ENCODE measurements at places on chromosomes 4 and X.

DNA sequence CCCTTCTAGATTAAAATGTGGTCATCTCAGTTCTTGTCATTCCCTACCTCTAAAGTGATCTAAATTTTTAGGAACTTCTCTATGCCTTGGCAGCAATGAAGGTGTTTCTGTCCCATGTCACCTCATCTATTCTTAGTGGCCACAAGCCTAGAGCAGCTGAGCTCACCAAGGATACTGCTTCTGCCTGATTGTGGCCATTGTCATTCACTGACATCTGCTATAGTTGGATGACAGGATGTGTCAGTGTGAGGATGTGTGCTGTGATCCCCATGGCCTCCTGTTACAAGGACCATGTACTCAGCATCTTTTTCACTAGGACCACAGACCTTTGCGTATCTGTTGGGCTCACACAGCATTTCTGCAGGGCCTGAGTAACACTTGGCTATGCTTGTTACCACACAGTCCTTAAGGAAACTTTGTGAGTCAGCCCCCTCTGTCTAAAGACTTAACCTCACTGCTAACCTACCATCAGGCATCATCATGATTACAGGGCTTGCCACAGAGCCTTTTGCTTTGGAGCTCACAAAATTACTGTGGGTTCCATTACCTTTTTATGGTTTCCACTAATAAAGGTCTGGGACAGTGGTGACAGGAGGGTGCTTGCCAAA, 421.0 kb downstream of the ADAM29 start:
- no peak for DNase-seq

DNA sequence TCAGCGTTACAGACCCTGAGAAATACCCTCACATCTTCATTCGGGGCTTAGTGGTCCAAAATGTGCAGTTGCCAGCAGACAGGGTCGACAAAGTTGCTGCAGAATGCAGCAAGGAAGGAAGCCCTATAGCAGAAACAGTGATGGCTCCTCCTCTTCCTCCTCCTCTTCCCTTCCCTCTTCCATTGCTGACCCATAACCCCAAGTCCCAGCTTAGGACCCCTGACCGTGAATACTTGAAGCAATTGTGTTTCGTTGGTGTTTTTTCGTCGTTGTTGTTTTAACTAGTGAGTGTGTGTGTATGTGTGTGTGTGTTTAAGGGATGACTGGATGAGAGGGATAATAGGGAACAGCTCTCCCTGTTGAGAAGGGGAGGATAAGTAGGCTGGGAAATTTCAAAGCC, 69.5 kb downstream of the SLAIN2 start:
- no peak for DNase-seq

- DNase-seq: no peak
Measured at GRCh38 chr4:6549445-6549844, 25.5 kb upstream of the MAN2B2 start.

DNA sequence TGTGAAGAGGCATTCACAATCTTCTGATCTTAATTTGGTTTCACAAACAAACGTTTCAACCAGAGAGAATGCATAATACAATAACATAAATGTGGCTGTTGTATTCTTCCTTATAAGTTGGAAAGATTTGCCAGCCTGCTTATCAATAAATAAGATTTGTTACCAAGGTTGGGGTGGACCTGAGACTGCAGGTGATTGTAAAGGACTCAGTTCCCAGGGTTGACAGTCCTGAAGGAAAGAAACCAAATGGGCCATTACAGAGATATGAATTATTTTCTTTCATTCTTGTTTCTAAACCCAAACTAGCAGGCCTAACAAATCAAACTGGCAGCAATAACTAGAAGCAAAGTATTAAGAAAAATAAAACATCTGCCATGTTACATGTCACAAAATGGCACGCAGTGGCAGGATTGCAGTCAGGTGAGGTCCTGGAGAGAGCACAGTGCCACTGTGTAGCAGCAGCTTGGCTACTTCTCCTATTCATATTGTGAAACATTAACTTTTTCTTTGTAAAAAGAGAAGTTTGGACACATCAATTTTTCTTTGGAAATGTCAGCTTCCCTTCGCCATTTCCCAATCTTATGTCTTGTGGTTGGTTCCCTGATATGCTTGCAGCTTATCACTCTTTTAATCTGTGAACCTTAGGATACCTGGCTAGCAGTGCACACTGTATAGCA, 133.8 kb upstream of the EMCN start:
- DNase-seq: no peak

DNA sequence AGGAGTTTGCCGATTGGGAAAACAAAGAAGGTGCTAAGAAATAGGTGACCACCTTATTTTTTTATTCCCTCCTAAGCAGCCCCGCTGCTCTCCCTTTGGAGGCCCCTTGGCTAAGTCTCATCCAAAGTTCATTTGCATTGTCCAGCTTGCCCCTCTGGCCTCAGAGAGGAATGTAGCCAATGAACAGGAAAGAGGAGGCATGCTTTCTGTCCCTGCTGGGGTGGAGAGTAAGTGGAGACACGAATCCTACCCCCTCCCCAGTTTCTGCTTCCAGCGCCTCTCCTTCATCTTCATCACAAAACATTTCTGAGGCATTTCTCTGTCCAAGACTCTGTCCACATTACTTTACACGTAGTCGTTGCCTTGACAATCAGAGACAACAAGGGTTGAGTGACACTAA, 38.7 kb downstream of the NLGN3 start:
- DNase-seq: no peak

DNA sequence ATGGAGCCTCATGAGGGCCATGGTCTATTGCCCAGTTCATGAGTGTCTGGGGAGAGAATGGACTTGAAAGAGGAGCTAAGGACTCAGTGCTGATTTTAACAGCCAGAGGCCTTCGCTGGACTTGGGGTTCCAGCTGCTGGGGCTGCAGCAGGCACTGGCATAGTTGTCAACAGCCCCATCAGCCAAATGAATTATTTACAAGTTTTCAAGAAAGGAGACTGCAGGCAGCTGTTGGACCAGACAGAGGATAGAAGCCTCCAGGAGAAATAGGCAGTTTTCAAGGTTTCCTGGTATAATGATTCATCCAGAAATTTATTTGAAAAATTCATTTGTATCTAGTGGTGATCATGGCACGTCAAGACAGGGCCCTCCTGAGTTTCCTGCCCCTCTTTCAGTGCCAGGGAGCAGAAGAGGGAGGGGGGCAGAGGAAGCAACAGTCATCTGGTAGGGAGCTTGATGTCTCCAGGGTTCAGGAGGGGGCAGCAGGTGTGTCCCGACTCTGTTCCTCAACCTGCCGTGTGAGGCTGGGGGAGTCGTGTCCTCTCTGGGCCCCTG, 63.1 kb upstream of the GPR78 start:
- no peak for DNase-seq

GRCh38 chr4:25590171-25590570, 65.5 kb upstream of the SLC34A2 start:
- DNase-seq: no peak

DNA sequence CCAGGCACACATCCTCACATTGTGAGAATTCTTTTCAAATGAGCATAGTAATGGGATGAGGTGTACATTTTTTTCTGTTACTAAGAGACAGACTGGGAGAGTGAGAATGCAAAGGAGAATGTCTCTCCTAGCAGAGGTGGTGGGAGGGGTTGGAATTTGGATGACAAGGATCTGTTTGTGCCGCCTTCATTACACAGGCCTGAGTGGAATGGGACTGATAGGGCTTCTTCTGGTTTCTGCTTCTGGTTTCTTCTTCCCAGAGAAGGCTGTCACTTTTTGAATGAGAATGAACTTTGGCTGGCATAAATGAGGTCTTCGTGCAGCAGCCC, 55.4 kb downstream of the C4orf51 start:
- no peak for DNase-seq

DNA sequence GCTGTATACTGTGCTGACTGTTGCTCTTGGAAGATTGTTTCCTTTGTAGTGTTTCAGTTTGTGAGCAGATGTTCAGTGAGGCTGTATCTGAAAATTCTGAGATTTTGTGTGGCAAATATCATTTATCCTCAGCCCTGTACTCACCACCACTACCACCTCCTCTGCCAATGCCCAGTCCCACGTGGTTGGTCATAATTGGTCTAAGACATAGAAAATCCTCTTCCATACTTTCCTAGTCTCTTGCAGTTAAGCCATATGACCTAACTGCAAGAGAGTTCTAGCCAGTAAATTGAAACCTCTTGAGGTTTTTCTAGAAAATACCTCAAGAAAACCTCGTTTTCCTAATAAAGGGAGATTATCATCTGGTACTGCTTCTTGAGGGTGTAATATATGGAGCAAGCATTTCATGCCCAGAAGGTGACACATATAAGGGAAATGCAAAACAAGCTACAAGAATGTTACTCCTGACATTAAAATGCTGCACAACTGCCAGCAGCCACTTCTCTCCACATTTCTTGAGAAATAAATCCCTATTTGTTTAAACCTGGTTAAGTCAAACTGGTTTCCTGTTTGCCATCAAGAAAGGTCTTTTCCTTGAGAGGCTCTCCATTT, 32.8 kb downstream of the ABCE1 start:
- no peak for DNase-seq

GRCh38 chr4:83413676-83414075, 41.9 kb downstream of the HELQ start:
- no peak for DNase-seq

DNA sequence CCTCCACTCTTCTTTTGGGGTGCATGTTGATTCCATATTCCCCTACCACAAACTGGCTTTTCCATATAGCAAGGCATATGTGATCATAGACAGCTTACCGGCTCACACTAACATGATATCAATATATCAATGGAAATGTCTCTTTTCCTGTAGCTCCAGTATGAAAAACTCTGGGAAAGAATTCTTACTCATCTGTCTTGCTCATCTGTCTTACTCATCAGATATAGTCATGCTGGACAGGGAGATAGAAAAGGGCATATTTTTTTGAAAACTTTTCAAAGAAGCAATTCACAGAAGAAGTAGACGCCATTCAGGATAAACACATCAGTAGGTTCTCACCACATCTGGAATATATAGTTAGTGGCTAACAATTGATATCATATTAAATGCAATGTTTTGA, 794.7 kb downstream of the RAB28 start:
- no peak for DNase-seq

GRCh38 chr4:57404483-57404882, 294.3 kb upstream of the IGFBP7 start:
- no peak for DNase-seq

- DNase-seq: no peak
Measured at GRCh38 chr4:180811556-180811955, 1431.6 kb upstream of the TENM3 start.

DNA sequence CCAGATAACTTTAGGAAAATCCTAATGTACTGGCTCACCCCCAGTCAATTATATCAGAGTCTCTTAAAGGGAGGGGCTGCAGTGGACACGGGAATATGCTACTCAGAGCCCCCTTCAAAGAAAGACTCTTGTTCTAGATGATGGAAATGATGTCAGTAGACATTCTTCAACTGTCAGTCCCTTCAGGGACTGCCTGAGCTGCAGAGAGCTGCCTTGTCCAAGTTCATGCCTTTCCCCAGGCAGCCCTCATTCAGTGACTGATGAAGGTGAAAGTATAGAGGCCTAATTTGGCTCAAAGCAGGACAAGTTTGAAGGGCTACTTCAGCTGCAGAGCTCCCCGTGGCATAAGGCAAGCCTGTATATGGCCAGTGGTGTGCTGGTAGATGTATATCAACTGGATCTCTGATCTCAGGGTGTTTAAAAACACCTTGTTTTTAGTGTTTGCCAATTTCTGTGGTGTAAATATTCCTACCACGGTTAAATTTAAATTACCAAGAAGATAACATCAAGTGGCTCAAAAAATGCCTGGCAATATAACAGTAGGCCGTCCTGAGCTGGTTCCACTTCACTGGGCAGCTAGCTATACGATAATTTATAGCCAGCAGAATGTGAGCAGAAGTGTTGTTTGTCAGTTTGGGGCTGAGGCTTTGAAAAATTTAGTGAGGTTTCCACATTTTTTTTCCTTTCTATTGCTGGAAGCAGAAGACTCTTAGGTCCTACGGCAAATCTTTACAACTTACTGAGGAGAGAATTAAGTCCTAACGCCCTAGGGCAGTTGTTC, 748.8 kb upstream of the FTHL17 start:
- DNase-seq: no peak

DNA sequence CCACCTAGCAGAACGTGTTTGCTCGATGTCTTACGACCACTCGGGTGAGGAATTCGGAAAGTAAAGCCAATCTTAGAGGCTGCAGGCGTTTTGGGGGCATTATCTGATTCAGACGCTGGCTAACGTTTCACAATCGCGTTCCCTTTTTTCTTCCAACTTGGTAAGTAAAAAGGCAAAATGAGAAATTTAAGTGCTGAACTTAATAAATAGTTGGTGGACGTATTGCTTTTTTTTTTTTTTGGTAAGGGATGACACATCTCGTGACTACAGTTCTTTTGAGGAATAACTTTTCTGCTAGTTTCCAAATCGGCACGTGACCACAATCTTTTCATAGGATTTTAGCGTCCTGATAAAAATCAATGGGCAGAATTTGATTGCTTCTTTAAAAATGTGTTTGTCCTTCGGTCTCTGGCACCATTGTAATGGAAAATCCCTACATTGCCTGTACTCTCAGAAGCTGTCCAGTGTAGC, 848 bp downstream of the RAB9A start:
- DNase-seq: no peak

GRCh38 chr4:125159001-125159400, 155.8 kb upstream of the FAT4 start:
- DNase-seq: no peak

DNA sequence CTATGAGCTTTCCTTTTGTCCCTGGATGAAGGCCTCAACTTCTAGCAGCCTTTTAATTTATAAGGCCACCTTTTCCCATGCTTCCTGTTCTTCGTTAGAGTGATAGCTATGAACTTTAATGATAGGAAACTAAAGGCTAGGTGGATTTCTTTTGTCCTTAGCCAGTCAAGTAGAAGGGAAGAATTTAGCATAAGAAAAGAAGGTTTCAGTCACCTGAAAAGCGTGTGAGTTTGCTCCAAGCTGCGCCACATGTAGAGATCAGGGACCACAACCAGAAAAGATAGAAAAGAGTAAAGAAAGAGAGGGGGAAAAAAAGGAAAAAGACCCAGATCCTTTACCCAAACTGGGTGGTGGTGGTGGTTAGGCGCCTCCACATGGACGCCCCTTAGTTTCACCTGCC, 28.6 kb downstream of the LUZP4 start:
- DNase-seq: no peak

- no peak for DNase-seq
Measured at GRCh38 chr4:26420913-26421312, 69.4 kb downstream of the CCKAR start.

DNA sequence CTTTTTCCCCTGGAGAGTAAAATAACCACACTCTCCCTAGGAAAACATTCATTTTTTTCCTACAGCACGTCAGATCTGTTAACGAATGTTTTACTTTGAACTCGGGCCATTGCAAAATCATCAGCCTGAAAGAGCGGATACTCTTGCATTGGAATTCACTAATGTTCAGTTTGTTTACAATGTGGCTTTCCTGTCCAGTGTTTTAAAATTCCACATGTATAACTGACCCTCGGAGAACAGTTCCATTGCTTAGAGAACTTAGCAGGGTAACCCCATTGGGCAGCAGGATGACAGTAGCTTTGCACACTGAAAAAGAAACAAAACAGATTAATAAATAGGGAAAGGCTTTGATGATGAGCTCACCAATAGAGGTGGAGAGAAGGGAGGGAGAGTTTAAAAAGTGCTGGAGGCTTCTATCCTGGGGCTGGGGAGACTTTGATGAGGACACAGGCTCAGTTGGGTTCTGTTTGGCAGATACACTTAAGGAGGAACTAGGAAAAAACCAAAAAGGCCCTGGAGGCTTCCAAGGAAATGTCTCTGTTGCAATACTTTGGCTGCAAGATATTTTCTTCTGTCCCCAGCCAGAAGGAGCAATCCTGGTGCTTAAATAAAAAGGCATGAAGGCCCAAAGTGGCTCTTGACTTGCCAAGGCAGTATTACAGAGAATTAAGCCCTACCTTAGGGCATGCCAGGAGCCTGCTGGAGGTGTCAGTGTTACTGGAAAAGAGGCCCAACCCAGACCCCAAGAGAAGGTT, 143.1 kb downstream of the ARSF start:
- DNase-seq: no peak

Measured in stimulated activated CD8-positive, alpha-beta memory T cell treated with anti-CD3 and anti-CD28 coated beads, Interleukin-15, amount 100 ng/mL, for 24 hours (primary cell).